ENCODE measurements at places on chromosomes 13 and 19. TPM values are rescaled to one million over a fixed set of nuclear protein-coding genes. Genes with fewer than 3 reads are reported as not detected.

DNA sequence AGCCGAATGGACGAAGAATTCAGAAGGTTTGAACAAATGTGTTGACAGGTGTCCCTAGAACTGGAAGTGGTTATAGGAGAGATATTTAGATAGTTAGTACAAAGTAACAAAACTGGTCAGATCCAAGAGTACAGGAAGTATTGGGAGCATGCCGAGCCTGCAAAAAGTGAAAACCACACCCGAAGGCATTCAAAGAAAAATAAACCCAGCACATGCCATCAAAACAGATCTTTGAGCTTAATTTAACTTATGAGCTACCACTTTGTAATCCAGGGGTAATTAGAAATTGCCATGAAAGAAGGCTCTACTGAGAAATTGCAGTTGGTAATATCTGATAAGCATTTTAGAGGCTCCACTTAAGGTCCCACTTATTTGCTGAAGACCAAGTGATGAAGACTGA is 214.2 kb downstream of the DNAJC15 start:
- ATAC-seq, result no peak

DNA sequence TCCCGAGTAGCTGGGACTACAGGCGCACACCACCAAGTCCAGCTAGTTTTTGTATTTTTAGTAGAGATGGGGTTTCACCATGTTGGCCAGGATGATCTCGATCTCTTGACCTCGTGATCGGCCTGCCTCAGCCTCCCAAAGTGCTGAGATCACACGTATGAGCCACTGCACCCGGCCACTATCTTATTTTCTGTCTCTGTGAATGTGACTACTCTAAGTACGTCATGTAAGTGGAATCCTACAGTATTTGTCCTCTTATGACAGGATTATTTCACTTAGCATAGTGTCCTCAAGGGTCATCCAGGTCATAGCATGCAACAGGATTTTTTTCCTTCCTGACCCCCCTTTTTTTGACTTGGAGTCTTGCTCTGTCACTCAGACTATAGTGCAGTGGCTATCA is 4.8 kb upstream of the TMEM91 start:
- ATAC-seq, result no peak

The EHD2 gene
- 0.27 TPM for total RNA-seq

The SIGLEC14 gene
- not detected for total RNA-seq

The MUC16 gene
- under 0.01 TPM for total RNA-seq

Data from motor neuron (in vitro differentiated cells).